ENCODE measurements at places on chromosomes 7 and 10.

GRCh38 chr7:40401406-40401805 lies 266.6 kb downstream of the SUGCT start:
- DNase-seq = no peak

GRCh38 chr7:82067628-82068264 lies 297.9 kb upstream of the HGF start:
- no peak for DNase-seq

DNA sequence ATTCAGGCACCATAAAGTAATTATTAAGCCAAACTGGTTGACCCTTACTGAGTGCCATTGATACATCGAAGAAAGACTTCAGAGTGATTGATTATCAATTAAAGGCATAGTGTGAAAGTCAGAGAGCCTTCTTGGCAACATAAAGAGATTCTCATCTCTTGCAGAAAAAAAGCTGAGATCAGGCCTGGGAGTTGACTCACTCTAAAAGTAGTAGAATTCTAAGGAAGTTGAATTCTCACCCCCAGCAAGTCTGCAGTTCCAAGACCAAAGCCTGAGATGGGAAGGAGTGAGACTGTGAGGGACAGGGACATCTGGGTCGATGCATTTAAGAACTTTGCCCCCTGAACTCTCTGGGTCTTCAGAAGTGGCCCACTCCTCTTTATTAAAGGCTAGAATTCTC lies 21.6 kb upstream of the ERCC6 start:
- no peak for DNase-seq

DNA sequence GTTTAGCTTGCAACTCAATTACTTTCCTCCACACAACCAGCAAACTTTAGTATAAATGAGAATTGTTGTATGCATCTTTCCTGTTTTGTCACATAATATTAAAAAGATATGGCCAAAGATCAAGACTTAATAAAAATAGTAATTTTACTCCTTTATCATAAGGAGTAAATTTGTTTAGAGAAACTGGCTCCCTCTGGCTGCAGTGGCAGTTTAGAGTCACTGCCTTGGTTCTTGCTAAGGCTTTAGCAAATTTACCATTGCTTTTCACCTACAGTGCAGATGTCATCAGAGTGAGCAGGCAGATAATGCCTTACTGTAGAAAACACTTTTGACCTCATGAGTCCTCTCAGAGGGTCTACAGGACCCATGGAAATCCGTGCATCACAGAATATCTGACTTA lies 2.6 kb downstream of the PRPF18 start:
- no peak for DNase-seq

- no peak for DNase-seq
These were observed 28.7 kb downstream of the NUP42 start for GRCh38 chr7:23210506-23210905.

GRCh38 chr10:119514819-119515218 lies 27.7 kb downstream of the RGS10 start:
- DNase-seq = no peak

- DNase-seq = no peak
These were observed 60.3 kb upstream of the STK17A start for GRCh38 chr7:43522406-43523156.

DNA sequence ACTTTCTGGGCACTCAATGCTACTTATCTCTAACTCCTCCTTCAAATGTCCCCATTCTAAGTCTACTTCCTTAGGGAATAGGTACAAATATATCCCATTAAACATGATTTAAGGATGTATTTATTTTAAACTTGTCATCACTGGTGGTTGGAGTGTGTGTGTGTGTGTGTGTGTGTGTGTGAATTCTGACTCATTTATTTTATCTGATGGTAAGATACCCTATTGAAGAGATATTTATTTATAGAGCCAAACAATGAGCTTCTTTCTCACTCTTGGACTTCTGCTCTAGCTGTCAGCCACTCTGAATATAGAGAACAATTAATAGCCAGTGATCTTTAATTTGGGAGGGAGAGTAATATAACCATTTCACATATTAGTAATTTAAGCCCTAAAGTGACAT lies 17.8 kb upstream of the MAGI2 start:
- no peak for DNase-seq

DNA sequence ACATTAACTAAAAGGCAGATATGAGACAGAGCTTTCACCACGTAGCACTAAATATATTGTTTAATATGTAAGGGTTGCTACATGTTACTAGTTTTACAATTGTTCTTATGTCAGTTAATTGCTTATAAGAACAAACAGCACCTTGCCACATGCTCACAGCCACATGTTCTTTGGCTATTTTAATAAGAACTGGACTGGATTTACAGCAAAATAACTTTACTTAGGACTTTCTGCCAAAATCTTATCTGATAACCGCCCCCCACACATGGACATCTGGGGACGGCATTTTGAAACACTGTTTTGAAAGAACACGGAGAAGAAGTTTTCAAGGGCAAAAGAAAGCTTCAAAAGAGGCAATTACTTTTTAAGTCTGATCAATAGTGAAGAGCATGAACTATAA lies 45.3 kb downstream of the JAZF1 start:
- no peak for DNase-seq

DNA sequence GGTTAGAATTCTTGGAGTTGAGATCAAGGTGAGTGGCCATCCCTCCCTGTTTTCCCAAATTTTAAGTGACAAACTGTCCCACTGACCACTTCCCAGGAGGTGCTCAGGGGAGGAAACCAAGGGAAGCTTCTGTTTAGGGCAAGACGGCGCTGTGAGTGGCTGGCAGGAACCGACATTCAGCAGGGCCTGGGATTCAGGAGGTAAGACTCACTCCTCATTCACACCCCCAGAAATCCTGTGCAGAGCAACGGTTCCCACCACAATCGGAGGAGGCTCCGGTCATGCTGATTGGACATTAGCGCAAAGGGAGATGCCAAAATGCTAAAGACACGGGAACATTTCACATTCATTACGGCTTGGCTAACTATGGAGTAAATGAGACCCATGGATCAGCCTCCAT lies 200.9 kb downstream of the GRID1 start:
- DNase-seq = no peak

DNA sequence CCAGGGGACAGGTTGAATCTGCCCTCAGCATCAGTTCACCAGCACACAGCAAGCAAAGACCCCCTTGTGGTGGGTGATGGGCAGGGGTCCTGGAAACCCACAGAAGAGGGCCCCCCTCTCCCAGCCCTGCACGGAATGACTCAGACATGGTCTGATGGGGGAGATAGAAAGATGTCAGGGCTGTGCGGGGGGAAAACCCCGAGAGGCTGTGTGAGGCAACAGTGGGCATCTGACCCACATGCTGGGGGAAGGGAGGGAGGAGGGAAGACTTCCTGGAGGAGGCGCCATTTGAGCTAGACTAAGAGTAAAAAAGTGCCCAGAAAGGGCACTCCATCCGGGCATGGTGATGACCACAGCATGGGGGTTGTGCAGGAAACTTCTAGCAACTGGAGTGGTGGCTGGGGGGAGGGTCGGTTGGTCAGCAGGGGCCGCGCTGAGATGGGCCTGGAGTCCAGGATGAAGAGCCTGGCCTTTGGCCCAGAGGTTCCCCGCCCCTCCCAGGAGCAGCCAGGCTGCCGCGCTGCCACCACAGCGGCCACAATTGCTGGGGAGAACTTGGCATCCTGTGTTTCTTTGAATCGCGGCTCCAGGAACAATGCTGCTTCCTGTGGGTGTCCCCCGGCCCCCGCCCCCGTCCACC lies 2.5 kb downstream of the LFNG start:
- DNase-seq = peak; percentile 72

- DNase-seq = no peak
These were observed 7.7 kb downstream of the KAZALD1 start for GRCh38 chr10:101069441-101069840.

GRCh38 chr7:26471306-26472075 lies 179.8 kb downstream of the SNX10 start:
- no peak for DNase-seq

DNA sequence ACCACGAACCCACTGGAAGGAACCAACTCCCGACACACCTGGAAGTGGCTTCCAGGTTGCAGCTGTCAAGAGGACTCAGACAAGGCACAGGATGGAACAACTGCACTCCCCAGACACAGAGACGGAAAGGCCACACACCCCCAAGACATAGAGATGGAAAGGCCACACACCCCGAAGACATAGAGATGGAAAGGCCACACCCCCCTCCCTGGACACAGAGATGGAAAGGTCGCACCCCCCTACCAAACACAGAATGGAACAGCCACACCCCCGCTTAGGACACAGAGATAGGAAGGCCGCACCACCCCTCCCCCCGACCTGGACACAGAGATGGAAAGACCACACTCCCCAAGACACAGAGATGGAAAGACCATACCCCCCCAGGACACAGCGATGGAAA lies 7.6 kb downstream of the ZNF511 start:
- DNase-seq = no peak

DNA sequence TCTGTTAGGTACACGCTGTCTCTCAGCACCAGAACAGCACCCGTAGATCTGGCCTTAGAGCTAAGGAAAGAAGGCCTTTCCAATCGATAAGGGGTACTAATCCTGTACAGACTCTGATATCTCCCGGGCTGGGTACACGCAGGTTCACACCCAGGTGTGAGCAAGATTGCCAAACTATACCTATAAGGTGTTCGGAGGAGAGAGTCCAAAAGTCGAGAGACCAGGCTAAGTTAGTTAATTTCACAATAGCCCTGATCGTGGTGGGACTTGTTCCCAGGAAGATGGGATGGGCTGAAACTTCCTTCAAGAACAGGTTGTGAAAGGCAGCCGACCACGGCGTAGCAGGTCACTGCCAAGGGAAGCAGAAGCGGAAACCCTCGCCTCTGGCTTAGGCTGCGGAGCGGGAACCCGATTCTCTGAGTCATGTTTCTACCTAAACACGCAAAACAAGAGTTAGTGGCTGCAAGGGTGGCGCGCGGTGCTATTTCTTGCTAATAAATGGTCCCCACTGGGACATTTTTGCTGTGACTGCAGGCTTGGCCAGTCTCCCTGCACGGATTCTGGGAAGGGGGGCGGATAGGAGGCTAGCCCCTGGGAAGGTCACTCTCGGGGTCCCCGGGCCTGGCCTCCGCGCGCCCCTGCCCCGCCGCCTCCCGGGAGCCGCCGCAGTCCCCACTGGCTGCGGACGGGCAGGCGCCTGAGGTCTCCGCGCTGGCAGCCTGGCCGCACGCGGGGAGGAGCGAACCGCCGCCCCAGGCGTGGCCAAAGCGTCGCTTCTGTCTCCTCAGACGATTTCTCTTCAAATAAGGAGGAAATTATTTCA lies 75.4 kb upstream of the PDSS1 start:
- DNase-seq = peak; percentile 36

DNA sequence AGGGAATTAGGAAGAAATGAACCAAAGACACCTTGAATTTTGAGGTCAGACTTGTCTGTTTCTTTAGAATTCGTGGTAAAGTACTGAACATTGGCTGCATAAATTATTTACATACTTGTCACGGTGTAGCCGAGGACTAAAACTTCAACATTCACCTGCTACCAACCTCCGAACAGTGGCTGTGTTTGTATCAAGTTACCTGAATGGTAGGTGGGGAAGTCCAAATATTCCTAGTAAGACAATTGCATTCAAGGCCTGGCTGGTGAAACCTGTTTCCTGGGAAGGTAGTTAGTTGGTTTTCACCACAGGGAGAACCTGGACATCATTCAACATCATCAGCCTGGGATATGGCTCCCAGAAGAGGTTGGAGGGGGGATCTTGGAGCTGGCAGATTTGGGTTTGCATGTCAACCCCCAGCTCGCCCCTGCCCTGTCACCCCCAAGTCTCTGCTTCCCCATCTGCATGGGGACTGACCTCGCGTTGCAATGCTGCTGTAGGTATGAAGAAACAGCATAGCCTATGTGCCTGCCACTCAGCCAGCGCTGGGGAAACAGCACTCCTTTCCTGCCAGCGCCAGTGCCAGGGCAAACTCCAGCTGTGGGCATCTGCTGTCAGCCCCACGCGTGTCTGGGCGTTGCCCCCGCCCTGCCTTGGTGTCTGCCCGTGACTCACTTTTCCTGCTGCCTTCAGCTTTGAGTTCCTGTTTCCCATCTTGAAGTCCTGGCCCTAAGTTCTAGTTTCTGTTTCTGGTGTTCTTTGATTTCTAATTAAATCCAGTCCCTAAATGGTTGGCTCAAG lies 12.7 kb upstream of the LARP4B start:
- DNase-seq = peak; percentile 45

DNA sequence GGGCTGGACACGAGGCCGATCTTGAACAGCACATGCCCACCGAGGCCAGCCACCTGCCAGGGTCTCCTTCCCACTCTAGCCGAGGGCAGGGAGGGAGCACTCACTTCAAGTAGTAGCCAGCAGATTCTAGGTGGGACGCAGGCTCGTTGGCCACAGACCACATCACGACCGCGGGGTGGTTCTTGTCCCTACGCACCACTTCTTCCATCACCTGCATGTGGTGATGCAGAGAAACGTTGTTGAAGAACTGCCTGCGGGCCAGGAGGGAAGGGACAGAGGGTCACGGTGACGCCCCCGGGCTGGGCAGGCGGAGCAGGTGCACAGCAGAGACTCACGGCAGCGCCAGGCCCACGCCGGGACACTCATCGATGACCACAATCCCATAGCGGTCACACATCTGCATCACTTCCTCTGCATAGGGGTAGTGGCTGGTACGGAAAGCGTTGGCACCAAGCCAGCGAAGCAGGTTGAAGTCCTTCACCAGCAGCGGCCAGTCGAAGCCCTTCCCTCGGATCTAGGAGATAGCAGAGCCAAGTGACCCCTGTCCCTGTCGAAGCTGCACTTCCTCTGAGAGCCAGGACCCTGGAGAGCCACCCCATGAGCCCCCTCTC lies 7.7 kb downstream of the GUSB start:
- no peak for DNase-seq

- DNase-seq = no peak
These were observed 24.9 kb upstream of the SLF2 start for GRCh38 chr10:100887761-100888296.

All from activated T-cell treated with anti-CD3 and anti-CD28 coated beads, Interleukin-2, amount 50 U/mL, for 1 hour (primary cell).